ENCODE measurements at places on chromosomes 11 and 22.

GRCh38 chr22:45202333-45203149, 38.2 kb downstream of the KIAA0930 start:
- no peak for DNase-seq

DNA sequence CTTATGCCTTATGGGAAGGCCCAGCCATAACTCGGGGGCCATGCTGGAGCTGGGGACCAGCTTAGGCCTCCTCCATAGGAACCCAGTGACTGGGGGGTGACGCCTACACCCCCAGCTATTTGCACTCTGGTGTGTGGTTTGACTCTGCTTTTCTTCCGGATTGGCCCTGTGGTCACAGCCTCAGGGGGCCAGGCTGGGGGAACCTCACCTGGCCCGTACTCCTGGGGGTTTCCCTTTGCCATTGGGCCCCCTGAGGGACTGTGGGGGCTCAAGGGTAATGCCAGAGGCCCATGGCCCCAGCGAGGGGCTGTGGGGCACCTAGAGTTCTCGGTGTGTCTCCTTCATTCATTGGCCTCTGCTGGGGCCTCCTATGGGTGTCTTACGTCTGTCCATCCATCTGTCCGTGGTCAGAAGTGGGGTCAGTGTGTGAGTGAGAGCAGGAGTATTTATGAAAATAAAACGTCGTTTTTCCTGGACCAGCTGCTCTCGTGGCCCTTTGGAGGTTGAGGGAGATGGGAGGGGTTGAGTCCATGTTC, 6.3 kb upstream of the SH3BP1 start:
- no peak for DNase-seq

DNA sequence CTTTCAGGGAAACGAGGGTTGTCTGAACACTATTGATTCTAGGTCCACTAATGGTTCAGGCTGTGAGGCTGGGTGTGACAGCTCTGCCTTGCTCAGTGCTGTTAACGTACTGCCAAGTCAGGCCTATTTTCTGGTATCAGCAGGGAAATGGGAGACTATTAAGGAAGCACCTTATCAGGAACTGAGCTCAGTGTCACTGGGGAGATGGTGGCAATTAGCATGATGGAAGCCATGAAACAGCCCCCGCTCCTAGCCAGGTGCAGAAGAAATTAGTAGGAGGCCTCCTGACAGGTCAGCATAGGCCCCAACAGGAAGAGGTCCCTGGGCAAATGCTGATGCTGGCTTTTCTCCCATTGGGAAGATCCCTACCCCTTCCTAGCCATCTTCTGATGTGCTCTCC, 42.6 kb upstream of the LMO2 start:
- no peak for DNase-seq

DNA sequence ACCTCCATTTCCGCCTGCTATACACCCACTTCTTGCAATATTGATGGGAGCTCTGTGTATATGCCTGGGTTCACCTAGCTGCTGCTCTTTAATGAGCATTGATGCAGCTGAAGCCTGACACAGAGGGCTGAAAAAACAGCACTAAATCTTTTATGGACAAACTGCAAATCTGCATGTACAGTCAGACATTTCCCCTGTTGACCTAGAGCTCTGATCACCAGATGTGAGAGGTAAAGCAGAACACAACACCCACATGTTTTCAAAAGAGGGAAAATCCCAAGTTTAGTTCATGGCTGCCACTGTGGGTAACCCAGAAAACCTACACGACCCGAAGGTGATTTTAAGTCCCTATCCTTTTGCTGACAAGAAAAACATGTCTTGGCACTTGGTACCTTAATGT, 303.0 kb upstream of the PITPNB start:
- DNase-seq: no peak

GRCh38 chr22:44305888-44306287, 6.9 kb downstream of the SHISAL1 start:
- no peak for DNase-seq

DNA sequence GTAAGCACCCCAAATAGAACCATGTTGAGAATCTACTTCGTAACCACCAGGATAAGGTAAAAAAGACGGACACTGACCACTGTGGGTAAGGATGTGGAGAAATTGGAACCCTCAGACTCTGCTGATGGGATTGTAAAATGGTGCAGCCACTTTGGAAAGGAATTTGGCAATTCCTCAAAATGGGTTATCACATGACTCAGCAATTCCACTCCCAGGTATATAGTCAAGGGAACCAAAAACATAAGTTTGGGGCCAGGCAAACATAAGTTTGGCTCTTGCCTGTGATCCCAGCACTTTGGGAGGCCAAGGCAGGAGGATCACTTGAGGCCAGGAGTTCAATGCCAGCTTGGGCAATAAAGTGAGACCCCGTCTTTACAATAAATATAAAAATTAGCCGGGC, 5.1 kb upstream of the CABP2 start:
- no peak for DNase-seq

- no peak for DNase-seq
These were observed 72.3 kb downstream of the ADM start for GRCh38 chr11:10377183-10377582.

GRCh38 chr11:123973816-123974215, 3.8 kb downstream of the OR10S1 start:
- no peak for DNase-seq

- peak; percentile 78 for DNase-seq
These were observed 975 bp upstream of the MDK start for GRCh38 chr11:46380340-46381047.
